ENCODE measurements at places on chromosomes 7 and 10.

DNA sequence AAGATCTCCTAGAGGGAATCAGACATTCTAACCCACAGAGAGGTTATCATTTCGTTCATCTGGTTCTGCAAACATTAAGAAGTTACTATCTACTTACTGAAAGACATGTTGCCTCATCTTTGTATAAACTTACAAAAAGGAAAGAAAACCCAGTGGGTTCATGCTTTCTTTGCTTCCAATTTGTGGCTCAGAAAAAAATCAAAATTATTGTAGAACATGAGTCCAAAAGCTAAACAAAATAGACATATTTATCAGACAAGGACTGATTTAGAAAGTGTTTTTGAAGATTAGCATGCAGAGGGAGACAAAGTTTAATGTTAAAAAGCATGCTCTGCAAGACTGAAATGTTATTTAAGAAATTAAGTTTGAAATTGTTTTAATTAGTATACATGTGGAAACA is 123.1 kb downstream of the MBL2 start:
- no peak for DNase-seq

DNA sequence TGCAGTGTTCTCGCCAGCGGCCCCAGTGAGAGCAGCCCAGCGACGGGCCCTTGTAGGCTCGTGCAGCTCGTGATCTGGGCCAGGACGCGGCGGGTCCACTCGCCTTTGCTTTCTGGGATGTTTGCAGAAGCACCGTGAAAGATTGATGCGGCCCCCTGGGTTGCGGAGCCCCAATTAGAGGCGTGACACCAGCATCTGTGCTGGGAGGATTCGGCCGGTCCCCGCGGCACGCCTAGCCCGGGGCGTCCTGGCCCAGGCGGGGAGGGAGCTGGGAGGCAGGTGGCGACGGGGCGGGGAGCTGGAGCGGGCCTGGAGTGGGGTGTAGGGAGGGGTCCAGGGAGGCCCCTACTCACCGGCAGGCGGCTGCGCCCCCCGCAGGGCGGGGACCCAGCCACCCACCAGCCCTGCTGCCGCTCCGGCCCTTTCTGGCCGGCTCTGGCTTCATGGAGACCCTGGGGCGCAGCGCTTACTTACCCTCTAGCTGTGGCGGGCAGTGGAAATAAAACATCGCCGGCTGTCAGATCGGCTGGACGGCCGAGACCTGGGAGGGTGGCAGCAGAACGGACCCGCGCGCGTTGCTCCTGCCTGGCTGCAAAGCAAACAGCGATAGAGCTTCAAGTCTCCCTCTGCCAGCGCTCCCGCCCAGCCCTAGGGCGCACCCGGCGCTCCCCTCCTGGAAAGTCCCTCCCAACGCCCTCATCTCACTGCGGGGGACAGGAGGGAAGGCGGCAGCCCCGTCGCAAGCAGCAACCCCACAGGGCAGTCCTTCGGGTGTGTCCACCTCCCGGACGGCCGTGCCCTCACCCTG is 752 bp downstream of the DRGX start:
- DNase-seq: no peak

- DNase-seq: no peak
Observed at GRCh38 chr7:137954614-137955013, 47.3 kb downstream of the CREB3L2 start.

DNA sequence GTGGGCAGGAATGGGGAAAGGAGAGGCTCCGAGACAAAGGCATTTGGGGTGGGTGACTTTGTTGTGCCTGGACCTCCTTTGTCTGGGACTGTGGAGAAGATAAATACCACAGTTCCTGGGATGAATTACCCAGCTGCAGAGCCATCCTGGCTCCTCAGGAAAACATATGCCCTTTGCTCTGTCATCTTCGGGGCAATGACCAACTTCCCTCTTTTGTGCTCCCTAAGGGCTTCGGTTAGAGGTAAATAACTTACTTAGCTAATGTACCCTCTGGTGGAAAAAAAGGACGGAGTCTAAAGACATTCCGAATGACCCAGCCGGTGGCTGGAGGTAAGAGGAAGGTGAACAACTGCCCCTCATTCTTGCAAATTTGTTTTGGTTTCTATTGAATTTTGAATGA is 345.7 kb downstream of the GATA3 start:
- no peak for DNase-seq
